HepG2 (cell line): ENCODE measurements at places on chromosomes 4 and X. TPM values are rescaled to one million over a fixed set of nuclear protein-coding genes. Genes with fewer than 3 reads are reported as not detected.

The DGAT2L6 gene
- total RNA-seq: not detected in 2 replicates

DNA sequence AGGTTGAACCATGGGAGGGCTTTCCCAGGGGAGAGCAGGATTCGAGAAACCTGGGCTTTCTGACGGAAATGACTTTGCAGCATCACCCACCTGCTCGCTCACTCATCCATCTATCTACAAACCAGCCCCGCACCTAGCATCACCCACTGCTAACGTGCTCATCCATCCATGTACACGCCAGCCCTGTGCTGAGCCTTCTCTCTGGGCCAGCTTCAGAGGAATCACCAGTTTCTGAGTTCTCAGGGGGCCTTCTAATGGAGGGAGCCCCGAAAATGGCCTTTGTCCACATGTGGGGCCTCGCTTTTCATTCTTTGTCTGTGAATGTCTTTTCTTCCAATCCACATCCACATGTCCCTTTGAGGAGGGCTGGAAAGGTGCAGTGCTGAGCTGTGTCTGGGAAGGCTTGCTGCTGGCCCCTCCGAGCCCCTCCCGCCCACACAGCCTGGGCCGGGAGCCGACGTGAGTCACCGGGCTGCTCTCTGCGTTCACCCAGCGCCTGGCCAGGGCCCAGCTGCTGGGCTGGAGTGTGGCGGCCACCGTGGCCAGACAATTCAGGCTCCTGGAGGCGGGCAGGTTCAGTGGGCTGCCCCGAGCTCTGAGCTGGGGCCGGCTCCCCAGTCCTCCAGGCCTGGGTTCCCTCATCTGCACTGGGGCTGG, 14.7 kb downstream of the SORCS2 start:
- H3K4me1 ChIP-seq: peaks cover 3% of the 10 kb centered on the region
- H3K27me3 ChIP-seq: peaks cover 34% of the 10 kb centered on the region; the same call in 2 of the 3 replicates
- H3K36me3 ChIP-seq: no peaks in the 10 kb centered on the region
- no peak overlapping the region for H3K4me3 ChIP-seq

GRCh38 chr4:661231-661630, 12.8 kb downstream of the ATP5ME start:
- no peak overlapping the region for H3K27ac ChIP-seq
- H3K36me3 ChIP-seq: no peaks in the 10 kb centered on the region
- peaks cover 62% of the 10 kb centered on the region for H3K4me1 ChIP-seq
- H3K4me3 ChIP-seq: no peak overlapping the region
- peaks cover 3% of the 10 kb centered on the region; the same call in 1 of the 2 replicates for H3K27me3 ChIP-seq
- DNase-seq: no peak

DNA sequence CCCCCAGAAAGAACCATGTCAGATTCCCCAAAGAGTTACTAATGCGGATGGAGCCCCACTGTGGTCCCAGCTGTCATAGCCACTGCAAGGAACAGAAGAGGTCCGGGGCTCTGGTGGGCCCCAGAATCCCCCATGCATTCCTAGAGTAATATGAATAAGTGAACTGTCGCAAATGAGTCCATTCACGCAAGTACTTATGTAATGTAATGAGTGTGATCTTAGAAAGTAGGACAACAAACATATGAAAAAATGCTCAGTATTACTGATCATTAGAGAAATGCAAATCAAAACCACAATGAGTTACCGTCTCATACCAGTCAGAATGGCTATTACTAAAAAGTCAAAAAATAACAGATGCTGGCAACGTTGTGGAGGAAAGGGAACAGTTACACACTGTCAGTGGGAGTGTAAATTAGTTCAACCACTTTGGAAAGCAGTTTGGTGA, 141.5 kb upstream of the RBPJ start:
- no peak overlapping the region for H3K4me3 ChIP-seq
- no peak for DNase-seq
- peaks cover 3% of the 10 kb centered on the region; the same call in 1 of the 2 replicates for H3K4me1 ChIP-seq
- no peaks in the 10 kb centered on the region for H3K27me3 ChIP-seq

The UGT2B17 gene
- total RNA-seq: not detected in 2 replicates

DNA sequence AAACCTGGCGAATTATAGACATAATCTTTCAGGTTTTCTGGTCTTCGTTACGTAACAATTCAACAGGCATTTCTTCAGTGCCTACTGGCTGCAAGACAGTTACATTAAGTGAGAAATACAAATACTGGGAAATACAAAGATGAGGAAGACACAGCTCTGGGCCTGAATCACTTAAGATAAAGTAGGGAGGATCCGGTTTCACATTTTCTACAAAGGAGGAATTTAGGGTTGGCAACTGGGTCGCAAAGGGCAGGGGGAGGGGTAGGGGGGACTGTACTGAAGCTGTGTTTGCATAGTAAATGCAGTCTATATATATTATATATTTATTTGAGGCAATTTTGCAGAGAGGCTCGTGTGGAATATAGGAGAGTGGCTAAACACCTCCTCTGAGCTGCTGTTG, 107.4 kb downstream of the MAML3 start:
- DNase-seq: no peak
- no peak overlapping the region for H3K27ac ChIP-seq
- no peak overlapping the region for H3K4me3 ChIP-seq
- no peaks in the 10 kb centered on the region for H3K36me3 ChIP-seq
- H3K27me3 ChIP-seq: no peaks in the 10 kb centered on the region

DNA sequence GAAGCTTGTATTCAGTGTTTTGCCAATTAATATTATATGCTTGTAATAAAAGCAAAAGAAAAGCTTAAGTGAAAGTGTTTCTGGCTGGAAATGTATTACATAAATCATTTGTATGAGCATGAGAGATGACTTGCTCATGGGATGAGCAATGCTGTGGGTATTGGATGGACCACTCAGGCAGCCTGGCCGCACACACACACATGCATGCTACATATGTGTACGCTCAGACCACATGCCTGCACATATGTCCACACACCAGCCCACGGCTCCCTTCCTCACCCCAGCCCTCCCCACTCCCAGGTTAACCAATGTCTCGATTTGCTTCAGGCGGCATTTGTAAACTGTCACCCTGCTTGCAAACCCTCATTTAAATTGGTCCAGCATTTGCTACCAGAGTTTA, 55.9 kb downstream of the CPLX1 start:
- H3K36me3 ChIP-seq: peaks cover 12% of the 10 kb centered on the region
- DNase-seq: no peak
- no peak overlapping the region for H3K4me3 ChIP-seq
- H3K27ac ChIP-seq: no peak overlapping the region
- H3K4me1 ChIP-seq: peaks cover 13% of the 10 kb centered on the region; the same call in 1 of the 2 replicates
- no peaks in the 10 kb centered on the region for H3K27me3 ChIP-seq

GRCh38 chrX:123550829-123551228, 182.0 kb downstream of the THOC2 start:
- H3K4me1 ChIP-seq: no peaks in the 10 kb centered on the region
- H3K27ac ChIP-seq: no peak overlapping the region
- no peaks in the 10 kb centered on the region for H3K27me3 ChIP-seq
- no peaks in the 10 kb centered on the region for H3K36me3 ChIP-seq
- no peak overlapping the region for H3K4me3 ChIP-seq

DNA sequence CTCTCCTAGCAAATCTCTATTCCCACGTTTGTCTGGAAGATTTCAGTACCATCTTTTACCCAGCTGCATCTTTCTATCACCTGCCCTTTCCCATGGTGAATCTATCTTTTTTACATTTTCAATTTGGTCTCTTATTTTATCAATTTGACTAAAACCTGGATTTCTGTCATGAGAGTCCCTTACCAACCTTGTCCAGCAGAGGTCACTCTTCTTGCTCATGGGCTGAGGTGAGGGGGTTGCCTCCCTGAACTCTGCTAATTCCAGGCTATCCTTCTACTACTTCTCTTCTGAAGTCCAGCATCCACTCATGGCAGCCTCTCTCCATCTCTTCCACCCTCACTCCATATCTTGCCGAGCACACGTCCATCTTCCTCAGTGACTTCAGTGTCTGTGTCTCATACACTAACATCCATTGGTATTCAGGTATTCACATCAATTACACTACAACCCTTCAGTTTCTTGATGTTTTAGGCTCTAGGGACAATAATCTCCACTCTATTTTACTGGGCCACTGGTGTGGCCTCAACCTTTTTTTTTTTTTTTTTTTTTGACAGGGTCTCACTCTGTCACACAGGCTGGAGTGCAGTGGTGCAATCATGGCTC, 17.8 kb upstream of the ZNF827 start:
- no peaks in the 10 kb centered on the region; the same call in 1 of the 2 replicates for H3K27me3 ChIP-seq
- no peak overlapping the region for H3K4me3 ChIP-seq
- no peaks in the 10 kb centered on the region for H3K4me1 ChIP-seq

GRCh38 chrX:40104630-40104984, 6.8 kb upstream of the BCOR start:
- H3K4me3 ChIP-seq: peak overlapping the region; percentile 63
- DNase-seq: no peak
- peaks cover 44% of the 10 kb centered on the region for H3K4me1 ChIP-seq
- H3K27ac ChIP-seq: no peak overlapping the region
- H3K36me3 ChIP-seq: no peaks in the 10 kb centered on the region
- no peaks in the 10 kb centered on the region for H3K27me3 ChIP-seq

- no peaks in the 10 kb centered on the region for H3K4me1 ChIP-seq
- DNase-seq: no peak
- no peak overlapping the region for H3K27ac ChIP-seq
Observed at GRCh38 chr4:96035727-96036126, 195.8 kb downstream of the PDHA2 start.

GRCh38 chr4:140720387-140721304, 35.5 kb downstream of the TBC1D9 start:
- no peaks in the 10 kb centered on the region for H3K36me3 ChIP-seq
- no peak overlapping the region for H3K4me3 ChIP-seq
- peak; percentile 18 for DNase-seq
- H3K27ac ChIP-seq: peak overlapping the region; percentile 71
- H3K27me3 ChIP-seq: no peaks in the 10 kb centered on the region
